ENCODE measurements at places on chromosomes 11 and 22.

DNA sequence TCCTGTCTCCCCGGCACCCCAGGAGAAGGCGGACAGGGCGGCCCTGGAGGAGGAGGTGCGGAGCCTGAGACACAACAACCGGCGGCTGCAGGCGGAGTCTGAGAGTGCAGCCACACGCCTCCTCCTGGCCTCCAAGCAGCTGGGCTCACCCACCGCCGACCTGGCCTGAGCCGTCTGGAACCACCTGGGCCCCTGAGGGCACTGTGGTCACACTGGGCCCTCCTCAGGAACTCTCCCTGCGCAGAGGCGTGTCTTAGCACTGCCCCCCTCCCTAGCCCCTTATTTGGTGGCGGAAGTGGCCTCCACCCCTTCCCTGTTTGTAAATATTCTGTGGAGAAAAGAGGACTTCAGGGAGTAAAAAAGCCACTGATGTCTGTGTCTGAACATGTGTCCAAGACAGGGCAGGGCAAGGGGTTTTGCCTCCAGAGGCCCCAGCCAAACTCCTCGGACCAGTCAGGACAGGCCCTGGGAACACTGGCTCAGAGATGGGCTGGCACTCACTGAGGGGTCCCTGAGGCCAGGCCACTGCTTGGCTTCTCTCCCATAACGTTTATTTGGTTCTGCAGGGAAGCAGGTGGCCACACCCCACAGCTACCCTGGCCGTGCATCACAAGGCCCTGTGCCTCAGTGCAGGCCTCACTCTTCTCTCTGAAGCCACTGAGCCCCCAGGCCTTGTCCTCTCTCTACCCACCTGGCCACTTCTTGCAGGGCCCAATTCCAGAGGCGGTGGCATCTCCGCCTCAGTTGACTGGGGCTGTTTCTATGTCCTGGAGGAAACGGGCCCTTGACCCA is 12.0 kb downstream of the RELA start:
- DNase-seq: peak; percentile 95

- DNase-seq: no peak
Observed at GRCh38 chr11:121749691-121750090, 296.9 kb upstream of the SORL1-AS1 start.

GRCh38 chr11:61052182-61052972 is 49.9 kb upstream of the CD5 start:
- no peak for DNase-seq

GRCh38 chr11:2223153-2223794 is 47.1 kb downstream of the ASCL2 start:
- peak; percentile 23 for DNase-seq

- DNase-seq: peak; percentile 71
Observed at GRCh38 chr11:117816846-117817367, 7.6 kb downstream of the FXYD2 start.

GRCh38 chr22:39229688-39230260 is 15.0 kb downstream of the PDGFB start:
- DNase-seq: peak; percentile 59

GRCh38 chr11:3885855-3886254 is 30.4 kb downstream of the STIM1 start:
- no peak for DNase-seq

DNA sequence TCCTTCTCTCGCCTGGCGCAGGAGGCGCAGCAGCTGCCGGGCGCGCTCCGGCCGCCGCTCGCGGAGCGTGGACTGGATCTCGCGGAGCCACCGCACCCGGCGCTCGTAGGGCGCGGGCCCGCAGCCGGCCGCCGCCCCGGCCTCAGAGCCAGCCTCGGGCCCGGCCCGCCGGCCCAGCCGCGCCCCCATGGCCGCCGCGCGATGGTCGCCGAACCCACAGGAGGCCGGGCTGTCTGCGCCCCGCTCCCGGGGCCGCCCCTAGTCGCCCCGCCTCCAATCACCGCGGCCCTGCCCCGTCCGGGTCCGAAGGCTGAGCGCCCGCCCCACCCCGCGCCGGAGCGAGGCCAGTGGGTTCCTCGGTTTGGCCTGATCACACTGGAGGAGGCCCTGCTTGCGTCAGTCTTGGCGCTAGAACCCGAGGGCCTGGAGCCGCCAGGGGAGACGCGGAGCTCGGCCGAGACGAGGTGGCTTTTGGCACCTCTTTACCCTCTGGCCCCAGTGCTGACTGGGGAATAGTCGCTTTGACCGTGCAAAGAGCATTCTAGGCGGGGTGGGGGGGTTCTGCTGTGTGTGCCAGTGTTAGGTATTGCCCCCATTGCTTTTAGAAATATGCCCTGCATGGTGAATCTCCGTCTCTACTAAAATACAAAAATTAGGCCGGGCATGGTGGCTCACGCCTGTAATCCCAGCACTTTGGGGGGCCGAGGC is at the start of gene LRRC75B:
Gene LRRC75B (minus strand): TSS at position 223 of the 708 bp plus-strand sequence. CDS start 34 bp downstream, at position 189.
- peak; percentile 74 for DNase-seq

GRCh38 chr11:61828379-61828628 is 204 bp downstream of the FADS2 start:
- no peak for DNase-seq

GRCh38 chr11:13040969-13041561 is 31.9 kb downstream of the RASSF10 start:
- no peak for DNase-seq

- no peak for DNase-seq
Observed at GRCh38 chr11:82810326-82810725, 76.7 kb upstream of the FAM181B start.

DNA sequence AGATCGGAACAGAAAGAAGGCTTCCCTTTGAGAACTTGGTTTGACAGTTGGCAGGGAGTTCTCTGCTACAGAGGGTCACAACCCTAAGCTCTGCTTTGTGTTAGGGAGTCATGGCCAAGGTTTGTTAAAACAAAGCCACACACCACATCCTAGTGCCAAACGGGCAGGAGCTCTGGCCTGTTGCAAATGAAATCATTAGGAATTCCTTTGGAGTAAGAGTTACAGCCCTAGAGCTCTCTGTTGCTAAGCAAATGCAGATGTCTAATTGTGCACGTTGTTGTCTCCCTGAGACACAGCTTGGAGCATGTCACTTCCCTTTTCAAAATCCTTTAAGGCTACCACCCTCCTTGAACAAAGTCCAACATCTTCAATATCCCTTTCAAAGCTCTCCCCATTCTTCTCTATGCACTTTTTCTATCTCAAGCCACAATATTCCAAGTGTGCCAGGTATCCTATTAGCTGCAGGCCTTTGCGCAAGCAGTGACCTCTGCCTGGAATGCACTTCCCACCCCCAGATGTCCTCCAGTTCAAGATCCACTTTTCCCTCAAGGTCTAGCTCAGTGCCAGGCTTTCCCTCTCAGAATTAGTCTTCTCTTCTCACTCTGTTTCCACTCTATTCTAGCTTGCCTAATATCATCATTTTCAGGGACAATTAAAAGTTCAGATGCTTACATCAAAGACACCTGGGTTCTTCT is 253.7 kb upstream of the POU2AF2 start:
- no peak for DNase-seq

DNA sequence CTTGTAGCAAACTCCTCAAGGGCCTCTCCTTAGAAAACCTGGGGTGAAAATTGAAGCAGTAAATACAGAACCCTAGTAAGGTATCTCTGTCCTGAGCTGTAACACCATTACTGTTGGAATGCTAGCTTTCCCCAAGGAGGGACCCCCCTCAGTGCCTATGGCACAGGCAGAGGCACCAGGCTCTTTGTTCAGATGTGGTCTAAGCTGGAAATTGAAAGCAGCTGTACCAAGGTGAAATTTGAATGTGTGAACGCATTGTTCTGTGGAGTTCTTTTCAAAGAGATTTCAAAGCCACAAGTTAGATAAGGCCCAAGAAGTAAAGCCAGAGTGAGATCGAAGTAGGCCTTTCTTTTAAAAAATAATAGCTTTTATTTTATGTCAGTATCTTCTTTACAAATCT is 71.9 kb upstream of the HORMAD2 start:
- DNase-seq: no peak

GRCh38 chr11:22304337-22304961 is 33.7 kb upstream of the SLC17A6 start:
- DNase-seq: peak; percentile 2

DNA sequence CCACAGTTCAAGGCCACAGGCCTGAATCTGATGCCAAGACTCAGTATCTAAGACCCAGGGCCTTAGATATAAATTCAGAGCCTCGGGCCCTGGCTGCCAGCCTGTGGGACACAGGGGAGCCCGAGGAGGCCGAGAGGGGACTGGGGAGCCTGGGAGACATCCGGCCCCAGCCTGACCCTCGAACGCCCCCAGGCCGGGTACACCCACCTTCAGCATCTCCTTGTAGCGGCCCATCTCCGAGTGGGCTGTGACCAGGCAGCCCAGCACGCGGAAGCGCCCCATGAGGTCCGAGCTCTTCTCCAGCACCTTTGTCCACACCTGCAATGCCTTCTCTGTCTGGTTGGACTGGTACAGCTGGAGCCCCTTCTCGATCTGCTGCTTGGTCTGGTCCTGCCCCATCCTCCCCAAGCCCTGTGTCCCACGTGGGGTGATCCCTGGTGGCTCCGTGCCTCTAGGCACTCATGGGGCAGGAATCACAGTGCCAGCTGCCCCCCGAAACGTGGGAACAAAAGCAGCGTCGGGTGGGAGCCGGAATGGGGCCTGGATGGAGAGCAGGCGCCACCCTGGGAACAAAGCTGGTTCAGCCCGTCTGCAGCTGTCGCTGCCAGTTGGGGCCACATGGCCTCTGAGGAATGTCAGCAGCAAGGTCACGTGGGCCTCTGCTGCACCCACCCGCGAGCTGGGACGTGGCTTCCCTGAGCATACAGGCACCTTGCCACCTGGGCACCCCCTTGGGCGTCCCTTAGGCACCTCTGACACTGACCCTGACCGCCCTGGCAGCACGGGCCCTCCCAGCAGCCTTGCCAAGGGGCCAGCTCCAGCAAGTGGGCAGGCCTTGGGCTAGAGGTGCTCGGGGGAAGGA is at the start of gene RAPSN:
Gene RAPSN (minus strand): TSS at position 571 of the 862 bp plus-strand sequence. CDS start 172 bp downstream, at position 399.
- no peak for DNase-seq

- no peak for DNase-seq
Observed at GRCh38 chr11:108985236-108985944, 320.5 kb downstream of the DDX10 start.

- no peak for DNase-seq
Observed at GRCh38 chr11:86108191-86108590, 39.3 kb upstream of the PICALM start.

DNA sequence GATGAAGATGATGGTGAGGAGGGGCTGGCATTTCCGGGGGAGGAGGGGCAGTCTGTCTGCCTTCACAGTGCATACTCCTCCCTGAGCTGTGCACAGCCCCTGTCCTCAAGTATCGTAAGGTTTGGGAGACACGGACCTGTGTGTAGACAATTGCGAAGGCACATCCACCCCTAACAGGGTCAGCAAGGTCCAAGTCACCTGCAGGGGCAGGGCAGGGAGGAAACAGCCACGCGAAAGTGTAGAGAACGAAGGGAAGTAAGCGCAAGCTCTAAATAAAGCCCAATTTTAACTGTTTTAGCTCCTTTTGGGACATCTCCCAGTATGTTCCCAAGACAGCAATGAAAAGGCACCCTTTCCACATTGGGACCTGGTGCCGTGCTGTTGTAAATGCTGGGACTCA is 448.2 kb downstream of the TBC1D22A start:
- DNase-seq: no peak

DNA sequence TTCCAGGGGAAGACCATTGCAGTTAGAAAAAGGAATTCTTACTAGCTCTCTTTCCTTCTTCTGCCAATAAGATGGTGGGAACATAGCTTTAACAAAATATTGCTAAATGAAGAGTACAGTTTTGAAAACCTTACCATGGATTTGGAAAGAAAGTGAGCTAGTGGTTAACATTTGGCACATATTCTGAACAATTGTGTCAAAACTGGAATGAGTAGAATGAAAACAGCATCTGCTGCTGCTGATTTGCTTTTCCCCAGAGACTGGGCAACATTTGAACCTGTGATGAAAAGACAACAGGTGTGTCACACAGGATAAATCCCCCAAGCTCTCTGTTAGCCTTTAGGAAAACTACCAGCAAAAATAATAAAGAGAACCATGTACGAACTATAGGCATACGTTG is 761.4 kb downstream of the KCNA4 start:
- no peak for DNase-seq

- no peak for DNase-seq
Observed at GRCh38 chr11:127117231-127117739, 116.7 kb upstream of the KIRREL3 start.

- DNase-seq: no peak
Observed at GRCh38 chr11:126915430-126915829, 85.1 kb downstream of the KIRREL3 start.

DNA sequence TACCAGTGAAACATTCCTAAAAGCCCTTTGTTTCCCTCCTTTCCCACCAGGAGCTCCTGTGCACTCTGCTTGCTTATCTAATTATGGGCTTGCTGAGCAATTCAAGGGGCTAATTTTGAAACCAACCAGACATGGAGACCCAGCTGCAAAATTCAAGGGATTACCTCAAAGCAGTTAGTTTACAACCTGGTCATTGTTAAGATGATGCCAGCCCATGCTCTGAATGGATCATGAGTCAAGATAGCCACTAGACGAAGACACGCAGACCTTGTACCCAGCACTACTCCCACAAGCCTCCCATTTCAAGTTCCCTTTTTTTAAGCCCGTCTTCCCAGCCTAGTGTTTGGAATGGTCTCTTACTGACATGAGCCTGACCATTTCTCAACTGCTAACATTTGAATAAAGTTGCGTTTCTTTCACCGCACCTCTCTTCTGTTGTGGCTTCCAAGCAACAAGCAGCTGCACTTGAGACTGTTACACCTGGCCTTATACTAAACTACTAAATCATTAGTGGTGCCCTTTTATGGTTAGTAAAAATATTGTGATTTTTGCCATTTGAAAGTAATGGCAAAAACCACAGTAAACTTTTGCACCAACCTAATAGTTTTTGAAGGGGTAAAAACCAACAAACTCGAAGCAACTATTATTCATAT is 315.3 kb upstream of the LUZP2 start:
- no peak for DNase-seq

DNA sequence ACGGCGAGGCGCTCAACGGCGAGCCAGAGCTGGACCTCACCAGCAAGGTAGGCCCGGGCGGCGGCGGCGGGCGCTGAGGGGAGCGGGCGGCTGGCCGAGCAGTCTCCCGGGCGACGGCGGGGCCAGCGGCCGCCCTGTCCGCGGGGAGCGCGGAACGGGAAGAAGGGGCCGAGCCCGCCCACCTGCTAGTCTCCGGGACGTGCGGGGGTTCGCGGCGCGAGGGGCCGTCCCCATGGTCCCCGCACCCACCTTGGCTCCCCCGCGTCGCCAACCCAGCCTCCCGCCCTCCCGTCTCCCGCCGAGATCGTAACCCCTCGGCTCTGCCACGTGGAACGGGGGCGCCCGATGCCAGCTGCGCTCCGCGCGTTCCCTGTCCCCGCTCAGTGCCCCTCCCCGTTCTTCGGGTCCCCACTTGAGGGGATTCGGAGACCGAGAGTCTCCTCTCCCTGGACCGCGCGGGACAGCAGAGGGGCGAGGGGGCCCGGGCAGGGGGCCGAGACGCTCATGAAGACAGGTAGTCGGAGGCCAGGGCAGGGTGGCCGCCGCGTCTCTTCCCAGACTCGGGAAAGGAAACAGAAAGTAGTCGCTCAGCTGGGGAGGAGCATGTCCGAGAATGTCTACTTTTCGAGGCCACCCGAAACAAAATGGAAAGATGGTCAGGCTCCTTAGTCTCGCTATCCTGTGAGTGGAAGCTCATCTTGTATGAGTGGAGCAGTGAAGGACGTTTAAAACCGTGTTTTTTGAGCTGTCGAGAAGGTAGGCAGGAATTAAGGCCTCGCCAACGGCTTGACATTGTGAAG is 557 bp downstream of the GTPBP1 start:
- DNase-seq: peak; percentile 36

GRCh38 chr11:78995171-78995570 is 420.5 kb upstream of the NARS2 start:
- no peak for DNase-seq

All from ELF-1 (cell line).